ENCODE measurements at places on chromosomes 4 and X. TPM values are rescaled to one million over a fixed set of nuclear protein-coding genes. Genes with fewer than 3 reads are reported as not detected.

DNA sequence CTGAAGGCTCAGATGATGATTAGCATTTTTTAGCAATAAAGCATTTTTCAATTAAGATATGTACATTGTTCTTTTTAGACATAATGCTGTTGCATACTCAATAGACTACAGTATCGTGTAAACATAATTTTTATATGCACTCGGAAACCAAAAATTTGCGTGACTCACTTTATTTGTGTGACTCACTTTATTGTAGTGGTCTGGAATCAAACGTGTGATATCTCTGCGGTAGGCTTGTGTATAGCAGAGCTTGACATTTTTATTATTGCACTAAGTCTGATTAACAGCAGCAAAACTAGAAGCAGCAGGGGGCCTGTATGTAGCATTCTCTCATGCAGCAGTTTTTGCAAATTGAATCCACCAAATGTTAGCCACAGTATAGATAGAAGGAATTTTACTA lies 119.1 kb upstream of the PRDX4 start:
- H3K27me3 ChIP-seq: peaks cover 27% of the 10 kb centered on the region
- H3K4me3 ChIP-seq: no peak overlapping the region
- no peaks in the 10 kb centered on the region for H3K36me3 ChIP-seq

DNA sequence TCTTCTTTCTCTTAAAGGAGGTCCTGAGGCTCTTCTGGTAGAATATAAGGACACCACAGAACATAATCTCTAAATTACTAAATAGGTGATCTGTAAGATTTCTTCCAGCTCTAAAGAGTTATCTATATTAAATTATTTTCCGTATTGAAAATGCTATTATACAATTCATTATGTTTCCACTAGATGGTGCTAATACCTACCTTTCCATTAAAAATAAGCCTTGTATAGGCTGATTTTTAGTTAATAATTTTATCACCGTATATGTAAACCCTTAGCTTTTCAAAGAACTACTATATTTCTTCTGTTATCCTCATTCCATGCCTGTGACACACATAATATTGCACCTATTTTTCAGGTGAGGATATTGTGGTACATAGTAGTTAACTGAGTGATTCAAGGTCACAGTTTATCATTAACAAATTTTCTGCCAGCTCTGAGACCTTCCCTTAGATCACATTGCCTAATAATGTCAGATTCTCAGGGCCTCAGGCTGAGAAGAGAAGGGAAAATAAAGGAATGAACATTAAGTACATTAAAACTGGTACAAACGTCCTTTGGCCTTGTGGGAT lies 138.8 kb downstream of the TEX11 start:
- peaks cover 6% of the 10 kb centered on the region for H3K27me3 ChIP-seq
- no peak overlapping the region for H3K27ac ChIP-seq
- no peaks in the 10 kb centered on the region for H3K36me3 ChIP-seq
- no peaks in the 10 kb centered on the region for H3K4me1 ChIP-seq
- no peak overlapping the region for H3K4me3 ChIP-seq

DNA sequence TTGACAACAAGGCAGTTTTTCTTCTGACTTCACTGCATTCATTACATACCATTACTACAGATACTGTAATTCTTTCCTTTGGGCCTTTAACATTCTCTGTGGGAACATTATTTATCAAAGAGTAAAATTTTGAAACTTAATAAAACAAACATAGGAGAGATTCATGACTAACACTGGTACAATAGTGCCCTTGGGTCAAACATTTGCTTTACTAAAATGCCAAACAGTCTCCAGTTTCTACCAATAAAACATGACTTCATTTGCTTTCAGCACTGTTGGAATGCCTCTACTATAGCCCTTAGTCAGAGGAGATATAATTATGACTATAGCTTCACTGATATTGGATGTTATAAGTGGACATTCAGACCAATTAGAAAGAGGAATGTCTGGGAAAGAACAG lies 481.5 kb downstream of the PACRGL start:
- no peak overlapping the region for H3K4me3 ChIP-seq
- no peaks in the 10 kb centered on the region for H3K27me3 ChIP-seq
- H3K27ac ChIP-seq: no peak overlapping the region
- no peaks in the 10 kb centered on the region for H3K36me3 ChIP-seq
- H3K4me1 ChIP-seq: peaks cover 8% of the 10 kb centered on the region

DNA sequence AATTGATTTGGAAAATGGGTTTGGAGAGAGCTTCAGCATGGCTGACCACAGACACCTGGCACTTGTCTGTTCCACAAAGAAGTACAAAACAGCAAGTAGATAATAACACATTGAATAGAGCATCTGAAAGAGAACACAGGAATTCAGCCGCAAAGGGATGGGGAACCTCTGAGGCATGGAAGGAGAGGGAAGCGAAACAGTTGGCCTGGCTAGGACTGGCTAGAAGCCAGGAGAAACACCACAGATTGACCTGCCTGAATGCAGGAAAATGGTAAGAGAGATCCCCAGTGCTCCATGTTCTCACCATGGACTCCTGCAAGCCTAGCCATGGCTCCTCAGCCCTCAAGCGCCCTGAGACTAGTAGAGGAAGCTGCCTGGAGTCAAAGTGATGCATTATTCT lies 169.7 kb upstream of the SH3RF1 start:
- no peaks in the 10 kb centered on the region for H3K27me3 ChIP-seq
- H3K27ac ChIP-seq: peak overlapping the region; percentile 32
- H3K4me3 ChIP-seq: no peak overlapping the region
- peaks cover 40% of the 10 kb centered on the region for H3K4me1 ChIP-seq
- no peak for DNase-seq

GRCh38 chr4:139720806-139721205 lies 55.2 kb downstream of the MGST2 start:
- H3K27me3 ChIP-seq: no peaks in the 10 kb centered on the region
- no peak overlapping the region for H3K4me3 ChIP-seq
- peaks cover 19% of the 10 kb centered on the region for H3K36me3 ChIP-seq

- H3K27ac ChIP-seq: peak overlapping the region; percentile 93
- peaks cover 18% of the 10 kb centered on the region for H3K4me1 ChIP-seq
- no peak for DNase-seq
- no peaks in the 10 kb centered on the region for H3K36me3 ChIP-seq
- peak overlapping the region; percentile 26 for H3K4me3 ChIP-seq
Measured at GRCh38 chr4:188332265-188332664, 193.0 kb downstream of the TRIML1 start.

DNA sequence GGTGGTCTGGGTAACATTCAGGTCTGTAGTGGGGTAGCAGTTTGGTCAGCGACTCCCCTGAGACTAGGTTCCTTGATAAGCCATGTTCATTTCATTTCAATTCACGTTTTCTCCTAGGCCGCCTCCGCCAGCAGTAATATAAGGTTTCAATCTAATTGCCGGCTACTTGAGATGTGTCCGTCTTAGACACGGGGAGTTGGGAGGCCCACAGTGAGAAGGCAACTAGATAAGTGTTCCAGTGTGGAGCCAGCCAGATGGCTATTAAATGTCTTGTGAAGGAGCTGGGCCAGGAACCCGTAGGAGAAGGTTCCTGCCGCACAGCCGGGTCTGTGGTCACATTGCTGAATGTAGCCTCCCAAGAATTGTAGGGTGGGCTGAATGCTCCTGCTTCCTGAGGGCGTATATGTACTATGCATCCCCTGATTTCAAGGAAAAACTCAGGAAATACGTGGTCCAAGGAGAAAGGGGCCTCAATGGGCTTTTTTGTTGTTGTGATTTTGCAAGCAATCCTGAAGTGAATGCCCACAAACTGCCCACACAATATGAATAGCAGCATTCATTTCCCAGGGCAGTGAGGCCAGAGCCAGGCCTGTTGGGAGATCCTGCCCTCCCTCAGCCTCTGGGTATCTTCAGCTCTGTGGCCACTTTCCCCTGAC lies 220.6 kb upstream of the RPL34 start:
- no peaks in the 10 kb centered on the region for H3K4me1 ChIP-seq
- no peak overlapping the region for H3K4me3 ChIP-seq
- H3K27ac ChIP-seq: no peak overlapping the region

DNA sequence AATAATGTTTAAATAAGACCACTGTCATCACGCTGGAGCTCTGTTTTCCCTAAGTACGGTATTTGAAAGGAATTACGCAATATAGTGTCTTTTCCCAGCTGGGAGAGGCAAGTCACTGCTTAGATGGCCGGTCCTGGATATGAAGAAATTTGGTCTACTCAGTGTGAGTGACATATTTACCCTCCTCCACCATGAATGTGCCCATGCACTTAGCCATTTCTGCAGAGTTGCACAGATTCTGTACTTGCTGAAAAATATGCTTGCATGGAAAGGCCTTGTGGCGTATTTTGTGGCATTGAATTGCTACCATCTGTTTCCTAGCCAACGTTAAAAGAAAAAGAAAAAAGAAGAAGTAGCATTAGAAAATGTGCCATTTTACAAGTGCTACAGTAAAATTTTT lies 73.1 kb downstream of the ADGRL3 start:
- DNase-seq: no peak
- H3K36me3 ChIP-seq: no peaks in the 10 kb centered on the region
- peaks cover 18% of the 10 kb centered on the region for H3K4me1 ChIP-seq
- H3K4me3 ChIP-seq: no peak overlapping the region

- no peaks in the 10 kb centered on the region for H3K4me1 ChIP-seq
- no peaks in the 10 kb centered on the region for H3K36me3 ChIP-seq
- H3K4me3 ChIP-seq: no peak overlapping the region
- no peaks in the 10 kb centered on the region for H3K27me3 ChIP-seq
- no peak overlapping the region for H3K27ac ChIP-seq
Measured at GRCh38 chr4:109574443-109574850, 14.4 kb downstream of the MCUB start.

- DNase-seq: no peak
- H3K4me1 ChIP-seq: peaks cover 18% of the 10 kb centered on the region
- no peaks in the 10 kb centered on the region for H3K36me3 ChIP-seq
- H3K27me3 ChIP-seq: no peaks in the 10 kb centered on the region
- no peak overlapping the region for H3K27ac ChIP-seq
- no peak overlapping the region for H3K4me3 ChIP-seq
Measured at GRCh38 chr4:16775411-16776154, 122.9 kb downstream of the LDB2 start.

PTTG2 gene
- total RNA-seq: not detected

- H3K27me3 ChIP-seq: peaks cover 44% of the 10 kb centered on the region
- H3K4me3 ChIP-seq: no peak overlapping the region
- peaks cover 4% of the 10 kb centered on the region for H3K4me1 ChIP-seq
- H3K27ac ChIP-seq: no peak overlapping the region
Measured at GRCh38 chr4:177250056-177250696, 59.5 kb upstream of the NEIL3 start.

DNA sequence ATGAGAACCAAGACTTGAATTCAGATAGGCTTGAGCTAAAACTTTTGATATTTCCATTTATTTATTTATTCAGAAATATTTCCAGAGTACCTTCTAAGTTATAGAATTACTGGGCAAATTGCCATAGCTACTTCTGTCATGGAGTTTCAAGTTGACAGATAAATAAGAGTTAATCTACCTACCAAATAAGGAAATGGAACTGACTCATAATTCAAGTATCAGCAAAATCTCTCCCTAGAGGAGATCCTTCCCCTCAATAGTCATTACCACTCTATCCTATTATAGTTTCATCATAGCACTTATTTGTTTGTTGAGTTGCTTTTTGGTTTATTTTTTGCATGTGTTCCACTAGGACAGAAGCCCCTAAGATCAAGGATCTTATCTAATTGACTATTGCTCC lies 48.8 kb upstream of the CCSER1 start:
- H3K4me3 ChIP-seq: no peak overlapping the region
- no peaks in the 10 kb centered on the region for H3K4me1 ChIP-seq
- H3K27me3 ChIP-seq: no peaks in the 10 kb centered on the region
- DNase-seq: no peak
- H3K36me3 ChIP-seq: no peaks in the 10 kb centered on the region

GRCh38 chr4:93437991-93438390 lies 390.6 kb upstream of the ATOH1 start:
- H3K4me1 ChIP-seq: no peaks in the 10 kb centered on the region
- H3K27me3 ChIP-seq: peaks cover 12% of the 10 kb centered on the region
- H3K27ac ChIP-seq: no peak overlapping the region
- H3K4me3 ChIP-seq: no peak overlapping the region
- no peak for DNase-seq

GRCh38 chrX:153726286-153727122 lies 1.8 kb downstream of the ABCD1 start:
- H3K4me1 ChIP-seq: peaks cover 34% of the 10 kb centered on the region
- no peaks in the 10 kb centered on the region for H3K27me3 ChIP-seq
- H3K4me3 ChIP-seq: peak overlapping the region; percentile 58
- peak overlapping the region; percentile 77 for H3K27ac ChIP-seq

SH3D19 gene
- total RNA-seq: 32.4 TPM

DUSP21 gene
- total RNA-seq: not detected

DNA sequence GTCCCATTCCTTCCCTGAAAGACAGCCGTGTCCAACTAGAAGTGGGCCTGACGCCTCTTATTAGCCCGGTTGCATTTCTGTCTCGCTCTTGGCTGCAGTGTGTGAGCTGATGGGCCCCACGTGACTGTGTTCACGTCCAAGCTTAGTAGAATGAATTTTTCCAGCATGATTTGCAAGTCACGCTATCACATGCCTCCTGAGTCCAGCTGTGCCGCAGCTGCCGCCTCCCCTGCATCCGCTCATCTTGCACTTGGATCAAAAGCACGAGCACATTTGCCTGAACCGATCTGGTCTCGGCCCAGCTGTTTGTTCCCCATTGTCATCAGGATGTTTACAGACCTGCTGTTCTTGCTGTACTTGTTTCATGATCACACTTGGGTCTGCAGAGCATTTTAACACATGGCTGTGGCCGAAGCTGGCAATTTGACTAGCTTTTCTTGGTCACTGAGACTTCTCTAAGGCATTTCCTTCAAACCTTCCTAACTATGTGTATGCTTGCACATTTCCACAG lies 126.5 kb downstream of the KIT start:
- DNase-seq: no peak
- no peaks in the 10 kb centered on the region for H3K4me1 ChIP-seq
- H3K36me3 ChIP-seq: no peaks in the 10 kb centered on the region

- no peak overlapping the region for H3K4me3 ChIP-seq
- peaks cover 31% of the 10 kb centered on the region for H3K4me1 ChIP-seq
- no peak for DNase-seq
- peak overlapping the region; percentile 65 for H3K27ac ChIP-seq
- H3K36me3 ChIP-seq: peaks cover 4% of the 10 kb centered on the region
Measured at GRCh38 chr4:113700602-113701150, 60.9 kb downstream of the CAMK2D start.

DNA sequence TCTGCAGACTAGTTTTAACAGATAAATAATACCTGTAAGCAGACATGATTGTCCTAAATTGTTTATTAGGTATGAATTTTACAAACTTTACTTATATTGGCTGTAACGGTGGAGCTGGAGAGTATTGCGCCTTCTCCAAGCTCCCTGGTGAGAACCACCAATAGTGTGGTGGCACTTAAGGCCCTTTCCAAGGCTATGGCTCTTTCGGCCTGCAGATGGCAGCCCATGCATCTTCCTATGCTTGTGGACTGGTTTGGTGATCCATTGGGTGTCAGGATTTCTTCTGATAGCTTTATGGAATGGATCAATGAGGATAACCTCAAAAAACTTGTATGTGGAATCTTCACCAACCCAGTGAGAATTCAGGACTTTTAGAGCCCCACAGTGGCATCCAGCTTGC lies 7.8 kb downstream of the LARP1B start:
- peak; percentile 48 for DNase-seq
- H3K36me3 ChIP-seq: no peaks in the 10 kb centered on the region
- no peak overlapping the region for H3K27ac ChIP-seq
- H3K27me3 ChIP-seq: no peaks in the 10 kb centered on the region
